ENCODE measurements at places on chromosomes 6 and 20.

DNA sequence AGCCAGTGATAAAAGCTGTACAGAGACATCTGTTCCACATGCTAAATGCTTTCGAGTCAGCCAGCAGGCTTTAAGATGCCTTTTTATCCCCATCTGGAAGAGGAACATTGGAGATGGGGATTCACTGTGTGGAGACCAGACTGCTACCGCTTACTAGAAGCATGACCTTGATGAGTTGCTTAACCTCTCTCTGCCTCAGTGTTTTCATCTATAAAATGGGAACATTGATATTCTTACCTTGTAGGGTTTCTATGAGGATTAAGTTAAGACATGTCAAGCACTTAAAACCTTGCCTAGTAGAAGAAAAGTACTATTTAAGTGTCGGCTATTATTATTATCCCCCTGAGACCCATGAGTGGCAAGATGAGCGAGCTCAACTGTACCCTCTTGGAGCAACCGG is 165.3 kb upstream of the SNX9 start:
- DNase-seq, result no peak

- no peak for DNase-seq
Observed at GRCh38 chr20:35446356-35447078, 8.5 kb upstream of the GDF5 start.

DNA sequence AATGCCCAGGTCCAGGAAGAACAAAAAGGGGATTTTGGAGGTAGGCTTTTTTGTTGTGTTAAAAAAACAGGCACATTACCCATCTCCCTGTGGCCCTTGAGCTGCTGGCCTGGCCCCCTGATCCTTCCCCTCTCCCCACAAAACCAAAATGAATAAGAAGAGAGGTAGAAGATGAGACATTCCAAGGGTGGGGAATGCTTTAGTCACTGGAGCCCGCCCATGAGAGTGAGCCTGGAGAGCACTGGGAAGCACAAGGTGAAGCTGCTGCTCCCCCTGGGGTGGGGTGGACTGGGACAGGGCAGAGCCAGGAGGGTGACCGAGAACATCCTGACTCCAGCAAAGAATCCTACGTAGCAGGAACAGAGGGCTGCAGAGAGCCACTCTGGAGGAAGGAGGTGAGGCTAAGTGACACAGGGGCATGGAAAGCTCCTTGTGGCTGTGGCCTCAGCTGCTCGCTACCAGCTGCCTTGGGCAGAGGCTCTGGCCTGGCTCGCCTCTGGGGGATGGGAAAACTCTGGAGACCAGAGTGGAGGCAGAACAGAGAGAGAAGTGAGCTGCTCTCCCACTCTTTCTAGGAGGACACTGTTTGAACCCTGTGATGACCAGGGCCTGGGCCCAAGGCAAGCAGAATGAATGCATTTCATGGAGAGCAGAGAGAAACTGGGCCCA is 48.3 kb downstream of the AKAP7 start:
- no peak for DNase-seq

- no peak for DNase-seq
Observed at GRCh38 chr6:155162682-155163081, 101.1 kb upstream of the CLDN20 start.

DNA sequence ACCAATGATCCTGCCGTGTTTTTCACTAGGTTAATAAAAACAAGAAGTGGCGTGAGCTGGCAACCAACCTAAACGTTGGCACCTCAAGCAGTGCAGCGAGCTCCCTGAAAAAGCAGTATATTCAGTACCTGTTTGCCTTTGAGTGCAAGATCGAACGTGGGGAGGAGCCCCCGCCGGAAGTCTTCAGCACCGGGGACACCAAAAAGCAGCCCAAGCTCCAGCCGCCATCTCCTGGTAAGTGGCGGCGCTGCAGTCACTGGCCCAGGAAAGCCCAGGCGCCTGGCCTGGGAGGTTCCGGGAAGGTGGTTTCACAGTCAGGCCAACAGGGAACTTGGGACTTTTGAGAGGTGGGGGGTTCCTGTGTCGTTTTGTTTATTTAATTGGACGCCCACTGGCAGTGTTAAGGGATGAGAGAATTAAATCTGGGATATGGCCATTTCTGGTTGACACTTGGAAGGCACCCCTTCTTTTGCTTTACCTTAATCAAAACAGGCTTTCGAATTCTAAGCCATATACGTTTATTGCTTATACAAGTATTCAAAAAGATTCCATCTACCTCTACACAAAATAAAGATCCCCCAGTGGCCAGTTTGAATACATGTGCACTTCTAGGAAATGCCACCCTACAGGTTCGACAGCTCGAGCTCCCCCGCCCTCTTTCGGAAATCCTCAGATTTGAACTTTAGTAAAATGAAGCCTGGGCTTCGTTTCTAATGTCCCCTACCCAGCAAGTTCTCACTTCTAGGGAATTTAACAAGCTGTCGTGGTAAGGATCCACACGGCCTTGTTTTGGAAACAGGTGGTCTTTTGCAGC is 138.9 kb downstream of the TMEM242 start:
- DNase-seq, result peak; percentile 41

DNA sequence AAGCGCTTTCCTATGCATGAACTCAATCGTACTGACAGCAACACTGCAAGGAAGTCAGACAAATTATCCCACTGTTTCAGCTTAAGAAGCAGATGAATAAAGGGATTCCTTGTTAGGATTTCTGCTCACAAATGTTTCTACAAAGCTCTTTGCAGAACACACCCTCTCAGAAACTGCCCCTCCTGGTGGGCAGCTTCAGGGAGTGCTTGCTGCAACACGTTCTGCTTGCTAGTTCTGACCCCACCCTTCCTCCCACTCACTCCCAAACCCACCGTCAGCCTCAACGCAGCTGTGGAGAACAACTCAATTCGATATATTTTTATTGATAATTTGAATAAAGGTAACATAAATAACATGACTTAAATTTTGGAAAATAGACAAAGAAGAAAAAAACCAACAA is 250.8 kb upstream of the PRDM1 start:
- DNase-seq, result peak; percentile 85

DNA sequence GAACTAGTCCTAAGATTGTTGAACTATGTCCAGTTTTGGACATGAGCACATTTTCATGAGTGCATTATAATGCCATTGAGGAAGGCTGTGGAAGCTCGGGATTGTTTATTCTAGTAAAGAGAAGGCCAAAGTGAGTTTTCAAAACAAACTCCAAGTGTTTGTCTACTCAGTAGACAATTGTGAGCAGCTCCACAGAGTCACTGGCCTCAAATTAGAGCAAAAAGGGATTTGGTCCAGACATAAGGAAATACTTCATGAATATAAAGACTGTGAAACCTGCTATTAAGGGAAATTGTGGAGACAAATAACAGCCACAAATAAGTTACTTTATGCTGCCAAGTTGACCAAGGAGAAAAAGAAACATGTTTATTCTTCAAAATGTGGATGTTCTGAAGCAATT is 42.6 kb upstream of the PREP start:
- no peak for DNase-seq

- peak; percentile 28 for DNase-seq
Observed at GRCh38 chr6:145241039-145241438, 494.3 kb downstream of the EPM2A start.

DNA sequence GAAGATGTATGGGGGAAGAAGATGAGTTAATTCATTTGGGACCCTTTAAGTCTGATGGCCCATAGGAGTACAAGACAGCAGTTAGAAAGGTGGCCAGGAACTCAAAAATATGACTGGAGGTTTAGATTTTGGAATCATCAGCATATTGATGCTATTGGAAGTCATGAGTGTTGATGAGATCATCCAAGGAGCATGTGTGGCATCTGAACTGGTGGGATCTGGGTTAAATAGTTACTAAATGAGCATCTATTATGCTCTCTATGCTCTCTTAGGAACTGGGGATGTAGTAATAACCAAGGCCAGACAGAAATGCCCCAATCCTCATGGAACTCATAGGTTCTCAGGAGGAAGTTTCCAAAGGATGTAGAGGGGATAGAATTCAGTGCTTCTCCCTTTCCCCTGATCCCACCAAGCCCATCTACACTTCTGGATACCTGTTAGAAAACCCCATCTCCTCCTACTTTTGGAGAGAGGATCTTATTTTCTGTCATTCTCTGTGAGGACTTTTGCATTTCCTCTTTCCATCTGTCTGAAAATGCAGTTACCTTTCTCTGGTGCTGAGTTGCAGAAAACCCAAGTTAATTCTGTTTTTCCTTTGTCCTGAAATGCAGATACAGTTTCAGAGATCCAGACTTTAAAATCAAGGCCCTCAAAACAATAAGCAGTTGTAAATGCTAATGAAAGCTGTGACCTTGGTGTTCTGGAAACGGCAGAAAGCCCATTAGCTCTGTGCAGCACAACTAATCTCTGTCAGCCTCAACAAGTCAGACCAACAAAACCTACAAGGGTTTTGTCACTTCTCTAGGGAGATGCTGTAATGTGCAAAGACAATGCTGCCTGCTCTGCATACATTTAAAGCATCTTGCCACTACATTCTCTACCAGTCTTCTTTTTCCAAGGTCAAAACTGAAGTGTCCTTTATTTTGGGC is 65.8 kb downstream of the TBC1D7 start:
- DNase-seq, result no peak

DNA sequence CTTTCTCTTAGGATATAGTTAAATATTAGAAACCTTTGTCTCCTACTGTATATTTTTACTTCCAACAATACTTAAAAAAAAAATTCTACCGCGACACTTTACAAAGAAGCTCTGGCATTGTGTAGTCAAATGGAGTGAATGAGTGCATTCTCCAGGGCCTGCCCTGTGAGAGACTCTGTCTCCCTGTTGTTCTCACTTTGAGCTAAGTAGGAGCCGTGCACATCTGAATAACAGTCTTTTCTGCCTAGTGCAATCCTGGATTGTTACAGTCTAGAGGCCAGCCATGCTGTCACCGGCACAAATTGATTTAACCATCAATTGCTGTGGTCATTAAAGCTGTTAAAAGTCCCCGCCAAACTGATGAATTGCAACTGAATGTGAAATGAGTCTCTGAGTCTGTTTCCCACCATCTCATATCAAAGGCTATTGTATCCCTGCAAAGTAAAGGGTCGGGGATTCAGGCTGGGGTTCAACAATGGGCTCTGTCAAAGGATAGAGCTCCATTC is 156.0 kb downstream of the RFPL4B start:
- DNase-seq, result no peak

DNA sequence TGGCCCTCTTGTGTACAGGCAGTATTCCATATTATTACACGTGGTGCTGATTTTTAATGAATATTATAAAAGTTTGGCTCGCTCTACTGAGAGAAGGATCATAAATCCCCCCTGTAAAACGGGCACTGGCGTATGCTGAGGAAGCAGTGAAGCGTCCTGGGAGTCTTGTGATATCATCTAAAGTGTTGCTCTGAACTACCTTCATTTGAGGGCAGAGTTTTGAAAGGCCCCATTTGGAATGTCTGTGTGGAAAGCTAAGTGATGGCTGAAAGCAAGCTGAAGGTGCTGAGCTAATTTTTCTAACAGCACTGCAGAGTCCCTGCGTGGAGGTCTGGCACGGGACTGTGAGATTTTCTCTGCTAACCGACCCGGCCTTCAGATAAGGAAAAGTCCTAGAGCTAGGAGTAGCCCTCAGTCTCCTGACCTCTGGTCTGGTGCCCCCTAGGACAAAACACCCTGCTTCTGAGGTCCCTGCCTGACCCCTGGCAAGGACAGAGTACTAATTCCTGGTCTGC is 1.3 kb upstream of the BACH2 start:
- DNase-seq, result no peak

DNA sequence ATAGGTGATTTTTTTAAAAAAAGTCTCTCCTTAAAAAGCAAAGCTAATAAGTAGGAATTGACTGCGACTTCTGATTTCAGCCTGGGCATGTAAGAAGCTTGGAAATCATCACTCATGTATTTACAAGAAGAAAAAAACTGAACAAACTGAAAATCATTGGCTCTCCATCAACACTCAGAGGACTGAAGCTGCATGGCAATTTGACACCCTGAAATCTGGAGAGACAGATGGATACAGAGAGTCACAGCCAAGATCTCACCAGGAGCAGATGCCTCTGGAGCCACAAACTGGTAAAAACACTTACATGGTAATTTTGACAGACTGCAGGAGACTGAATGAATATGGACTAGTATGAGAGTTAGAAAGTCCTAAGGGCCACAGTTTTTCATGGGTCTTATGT is 191.2 kb upstream of the TCF21 start:
- DNase-seq, result no peak

- no peak for DNase-seq
Observed at GRCh38 chr20:48003021-48003420, 217.7 kb upstream of the SULF2 start.

DNA sequence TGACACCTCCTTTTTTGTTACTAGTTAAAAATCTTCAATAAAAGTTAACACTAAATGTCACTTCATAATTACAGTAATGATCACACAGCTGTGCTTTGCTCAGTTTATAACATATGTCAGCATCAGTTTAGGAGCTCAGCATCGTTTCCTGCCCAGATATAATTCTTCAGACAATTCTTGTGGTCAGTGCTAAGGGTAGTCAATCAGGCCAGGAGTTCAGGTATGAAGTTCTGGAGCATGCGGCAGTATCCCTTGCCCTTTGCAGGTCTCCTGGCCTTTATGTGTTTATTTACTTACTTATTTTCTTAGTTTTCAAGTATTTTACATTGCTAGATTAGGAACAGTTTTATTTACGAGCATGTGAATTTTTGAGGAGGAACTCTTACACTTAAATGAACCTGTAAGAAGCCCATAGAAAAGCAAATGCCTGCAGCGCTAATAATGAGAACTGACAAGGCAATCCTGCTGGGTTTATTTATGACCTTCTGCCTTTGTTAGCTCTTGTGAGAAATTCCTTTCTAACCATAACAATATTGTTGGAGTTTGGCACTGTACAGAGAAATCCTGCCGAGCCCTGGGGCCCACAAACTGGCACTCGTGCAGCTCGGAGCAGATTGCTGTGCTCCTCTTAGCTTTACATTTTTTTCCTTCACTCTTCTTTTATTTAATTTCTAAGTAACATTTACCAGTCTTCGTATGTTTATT is 252.8 kb downstream of the TMEM242 start:
- no peak for DNase-seq

DNA sequence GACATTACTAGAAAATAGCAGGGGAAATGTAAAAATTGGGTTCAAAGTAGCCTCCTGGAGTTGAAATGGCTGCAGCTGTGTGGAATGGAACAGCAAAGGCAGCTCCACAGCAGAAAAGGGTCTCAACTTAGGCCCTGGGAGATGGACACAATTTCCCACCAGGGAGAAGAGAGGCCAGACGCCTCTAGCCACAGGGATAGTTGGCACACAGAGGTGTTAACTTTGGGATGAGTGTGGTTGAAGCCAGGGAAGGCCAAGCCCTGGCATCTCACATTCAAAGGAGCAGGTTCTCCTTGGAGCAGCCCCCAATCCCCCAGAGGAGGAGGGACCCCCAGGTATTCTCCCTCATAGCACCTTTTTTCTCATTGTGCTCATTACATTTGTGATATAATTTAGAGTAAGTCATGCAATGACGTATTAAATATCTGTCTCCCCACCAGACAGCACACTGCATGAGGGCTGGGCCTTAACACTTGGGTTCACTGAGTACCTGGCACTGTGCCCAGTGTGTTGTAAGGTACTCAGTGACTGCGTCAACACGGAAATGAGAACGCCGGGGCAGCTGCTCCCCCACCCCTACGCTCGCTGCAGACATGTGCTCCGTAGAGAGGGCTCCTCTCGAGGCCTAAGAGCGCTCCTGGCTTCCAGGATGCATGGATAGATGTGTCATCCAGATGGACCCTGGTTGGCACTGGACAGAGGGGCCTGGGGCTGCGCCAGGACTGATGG is 76.0 kb upstream of the CD93 start:
- DNase-seq, result no peak

- no peak for DNase-seq
Observed at GRCh38 chr20:50535162-50535561, 25.0 kb downstream of the PTPN1 start.

- DNase-seq, result no peak
Observed at GRCh38 chr6:225907-226306, 66.4 kb upstream of the DUSP22 start.

GRCh38 chr6:19153270-19153980 is 683.7 kb upstream of the ID4 start:
- DNase-seq, result no peak

GRCh38 chr6:14690120-14691056 is 555.5 kb upstream of the JARID2 start:
- no peak for DNase-seq
